ENCODE measurements at places on chromosomes 2 and 18.

GRCh38 chr18:67517444-67517765, 885 bp upstream of the DSEL start:
- DNase-seq, result no peak

- no peak for DNase-seq
Observed at GRCh38 chr2:172285010-172285621, 142.3 kb upstream of the ITGA6 start.

GRCh38 chr2:181782660-181783059, 102.3 kb upstream of the NEUROD1 start:
- DNase-seq, result no peak

- no peak for DNase-seq
Observed at GRCh38 chr2:113895819-113896563, 6.1 kb downstream of the ACTR3 start.

DNA sequence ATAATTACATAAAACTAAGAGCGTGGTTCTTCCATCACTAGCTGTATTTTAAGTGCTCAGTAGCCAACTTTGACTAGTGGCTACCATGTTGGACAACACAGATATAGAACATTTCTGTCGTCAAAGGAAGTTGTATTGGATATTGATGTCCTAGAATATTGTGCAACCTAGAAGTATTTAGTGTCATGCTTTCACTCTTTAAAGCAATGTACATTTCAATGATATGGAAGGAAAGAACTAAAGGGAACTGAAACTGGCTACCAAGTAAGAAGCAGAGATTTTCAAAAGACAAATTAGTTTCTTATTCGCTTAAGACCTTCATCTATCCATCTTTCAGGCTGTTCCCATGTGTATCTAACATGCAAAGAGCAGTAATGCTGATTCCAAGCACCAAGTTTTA, 85.4 kb upstream of the EML6 start:
- DNase-seq, result peak; percentile 65

DNA sequence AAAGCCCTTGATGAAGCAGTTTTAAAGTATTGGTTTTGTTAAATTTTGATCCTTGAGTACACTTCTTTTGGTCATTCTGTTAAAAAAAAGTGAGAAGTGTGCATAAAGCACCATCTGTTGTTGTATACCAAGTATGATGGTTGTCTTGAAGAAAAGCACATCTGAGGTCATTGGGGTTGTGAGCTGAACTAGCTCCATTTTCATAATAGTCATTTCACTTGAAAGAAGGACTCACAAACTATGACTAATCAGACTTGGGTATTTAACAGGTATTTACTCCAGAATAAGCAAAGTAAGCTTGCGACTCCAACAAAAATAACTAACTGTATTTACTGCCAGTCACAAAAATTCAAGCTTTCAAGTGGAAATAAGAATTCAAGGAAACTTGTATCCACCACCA, 35.1 kb downstream of the CHN1 start:
- no peak for DNase-seq

DNA sequence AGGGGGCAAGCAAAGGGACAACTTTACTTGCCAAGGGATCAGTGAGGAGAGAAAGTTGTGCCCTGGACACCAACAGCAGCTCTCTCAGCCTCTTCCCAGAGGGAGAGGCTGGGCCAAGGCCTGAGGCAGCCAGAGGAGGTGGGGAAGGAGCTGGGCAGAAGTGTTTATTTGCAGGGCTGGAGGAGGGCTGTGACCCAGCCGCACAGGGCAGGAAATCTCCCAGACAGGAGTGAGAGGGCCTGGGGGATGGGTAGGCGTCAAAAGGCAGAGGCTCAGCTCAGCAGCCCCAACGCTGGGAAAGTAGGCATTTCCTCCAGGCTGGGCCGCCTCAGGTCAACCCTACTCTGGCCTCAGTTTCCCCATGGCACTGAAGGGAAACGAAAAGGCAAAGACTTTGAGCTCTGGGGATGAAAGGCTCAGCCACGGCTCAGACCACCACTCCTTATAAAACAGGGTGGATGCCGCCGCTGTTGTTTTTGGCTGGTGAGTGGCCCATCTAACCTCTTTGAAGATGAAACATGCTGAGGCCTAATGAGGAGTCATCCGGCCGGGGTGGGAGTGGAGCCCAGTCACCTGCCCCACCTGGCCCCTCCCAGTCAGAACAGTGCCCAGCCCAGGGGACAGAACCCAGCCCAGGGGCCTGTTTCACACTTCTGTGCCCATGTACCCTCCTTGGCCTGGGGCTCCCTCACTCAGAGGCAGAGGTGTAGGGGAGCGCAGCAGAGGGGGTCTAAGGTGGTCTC, 21.9 kb upstream of the SEMA4C start:
- no peak for DNase-seq

- DNase-seq, result no peak
Observed at GRCh38 chr2:15253835-15254286, 307.3 kb downstream of the NBAS start.

- DNase-seq, result peak; percentile 74
Observed at GRCh38 chr2:197378494-197379307, 56.1 kb downstream of the SF3B1 start.

- no peak for DNase-seq
Observed at GRCh38 chr2:7070483-7070882, 153.3 kb downstream of the RNF144A start.

DNA sequence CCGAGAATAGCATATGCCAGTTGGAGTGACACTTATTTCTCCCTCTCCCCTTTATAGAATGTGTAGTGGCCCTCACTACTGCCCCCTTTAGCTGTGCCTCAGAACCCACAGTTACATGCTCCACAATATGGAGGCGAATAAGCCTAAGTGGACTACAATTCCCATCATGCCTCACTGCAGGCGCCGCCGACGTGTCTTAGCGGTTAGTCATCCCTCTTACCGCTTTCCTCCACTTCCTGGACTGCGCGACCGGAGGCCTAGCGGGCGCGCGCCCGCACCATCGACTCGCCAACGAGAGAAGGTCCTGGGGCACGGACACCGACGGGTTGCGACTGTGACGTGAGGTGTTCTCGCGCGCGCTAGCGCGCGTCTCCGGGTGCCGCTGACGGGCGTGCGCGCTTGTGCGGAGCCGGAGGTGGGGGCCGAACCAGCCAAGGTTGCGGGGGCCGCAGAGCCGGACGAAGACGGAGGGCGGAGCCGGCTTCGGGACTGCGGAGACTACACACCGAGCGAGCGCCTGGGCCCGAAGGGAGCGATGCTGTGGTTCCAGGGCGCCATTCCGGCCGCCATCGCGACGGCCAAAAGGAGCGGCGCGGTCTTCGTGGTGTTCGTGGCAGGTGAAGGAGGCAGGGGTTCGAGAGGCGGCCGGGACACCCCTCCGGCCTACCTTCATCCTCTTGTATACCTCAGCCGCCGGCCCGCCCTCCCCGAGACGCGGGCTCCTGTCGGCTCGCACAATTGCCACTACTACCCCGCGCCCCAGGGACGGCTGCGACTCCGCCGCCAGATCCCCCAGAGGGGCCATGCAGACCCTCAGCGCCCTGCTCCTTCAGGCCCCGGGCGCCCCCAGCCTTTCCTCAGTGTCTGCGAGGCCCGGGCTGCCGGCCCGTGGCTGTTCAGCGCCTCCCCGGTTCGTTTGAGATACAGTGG, at the start of gene UBXN4:
UBXN4 (plus strand) TSS at position 461 of the 930 bp plus-strand sequence; CDS start at position 536, 75 bp downstream.
- DNase-seq, result peak; percentile 99

DNA sequence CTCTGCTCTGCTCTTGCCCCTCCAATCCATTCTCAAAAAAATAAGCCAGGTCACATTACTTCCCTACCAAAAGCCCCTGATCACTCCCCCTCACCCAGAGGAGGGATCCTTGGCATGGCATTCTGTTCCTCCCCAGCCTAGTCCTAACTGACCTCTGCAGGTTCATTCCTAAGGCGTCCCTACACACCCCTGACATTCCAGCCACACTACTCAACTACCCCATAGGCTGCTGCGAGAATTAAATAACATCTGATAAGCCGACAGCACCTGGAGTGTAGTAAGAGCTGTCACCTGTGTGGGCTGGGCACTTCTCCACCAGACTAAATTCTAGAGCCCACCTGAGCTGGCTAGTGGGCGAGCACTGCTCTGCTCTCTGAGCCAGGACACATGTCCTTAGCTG, 44.7 kb upstream of the SLC1A4 start:
- DNase-seq, result no peak

- no peak for DNase-seq
Observed at GRCh38 chr2:11701751-11702301, 31.8 kb upstream of the NTSR2 start.
